GM18507 (cell line): ENCODE measurements at places on chromosomes 12 and 14.

- DNase-seq: no peak
Observed at GRCh38 chr14:79656056-79656455, 555.2 kb downstream of the DIO2 start.

DNA sequence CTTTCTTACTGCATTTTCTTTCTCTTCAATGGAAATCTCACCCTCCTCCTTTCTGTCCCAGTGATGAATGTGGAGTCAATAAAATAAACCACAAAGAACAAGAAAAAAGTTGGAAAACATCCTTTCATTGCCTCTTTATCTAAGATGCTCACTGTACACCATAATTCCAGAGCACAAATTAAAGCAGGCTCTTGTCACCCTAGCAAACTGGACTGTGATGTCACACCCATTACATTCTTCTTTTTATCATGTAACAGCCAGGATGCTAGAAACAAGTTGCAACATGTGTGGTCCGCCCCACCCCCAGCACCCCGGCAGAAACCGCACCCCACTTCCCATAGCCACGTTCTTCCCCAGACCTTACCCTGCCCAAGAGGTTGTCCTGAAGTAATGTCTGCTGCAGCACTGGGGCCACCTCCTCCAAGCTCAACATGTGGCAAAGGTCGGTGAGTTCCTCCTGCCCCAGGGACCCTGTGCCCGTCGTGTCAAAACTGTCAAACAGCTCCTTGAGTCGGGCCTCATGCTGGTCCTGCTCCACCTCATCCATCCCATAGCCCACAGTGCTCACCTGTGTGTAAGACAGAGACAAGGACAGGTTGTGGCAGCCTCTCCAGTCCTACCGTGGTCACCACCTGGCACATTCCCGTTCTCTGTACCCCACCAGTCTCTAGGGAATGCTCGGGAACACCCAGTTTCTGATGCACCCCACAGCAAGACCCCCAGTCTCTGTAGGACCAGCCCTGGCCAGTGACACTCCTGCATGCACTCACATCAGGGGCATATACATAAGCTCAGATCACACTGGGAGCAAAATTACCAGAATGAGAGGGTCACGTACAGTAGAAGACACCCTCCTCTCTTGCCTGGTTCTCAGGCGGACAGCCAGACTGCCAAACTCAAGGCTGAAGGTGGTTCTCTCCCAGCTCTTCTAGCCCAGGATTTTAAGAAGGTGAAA, 9.2 kb downstream of the NIN start:
- DNase-seq: no peak

- DNase-seq: no peak
Observed at GRCh38 chr12:67241482-67241881, 27.7 kb upstream of the CAND1 start.

DNA sequence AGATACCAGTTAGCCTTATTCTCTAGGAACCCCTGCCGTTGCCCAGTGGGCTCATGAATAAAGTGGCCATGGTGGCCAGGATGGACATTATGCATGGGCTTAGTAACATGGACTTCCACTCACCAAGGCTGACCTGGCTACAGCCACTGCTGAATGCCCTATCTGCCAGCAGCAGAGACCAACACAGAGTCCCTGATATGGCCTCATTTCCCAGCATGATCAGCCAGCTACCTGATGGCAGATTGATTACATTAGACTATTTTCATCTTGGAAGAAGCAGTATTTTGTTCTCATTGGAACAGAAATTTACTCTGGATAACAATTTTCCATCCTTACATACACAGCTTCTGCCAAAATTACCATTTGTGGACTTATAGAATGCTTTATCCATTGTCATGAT, 16.2 kb upstream of the LPCAT3 start:
- no peak for DNase-seq

GRCh38 chr12:116222358-116222757, 55.1 kb downstream of the MED13L start:
- no peak for DNase-seq

DNA sequence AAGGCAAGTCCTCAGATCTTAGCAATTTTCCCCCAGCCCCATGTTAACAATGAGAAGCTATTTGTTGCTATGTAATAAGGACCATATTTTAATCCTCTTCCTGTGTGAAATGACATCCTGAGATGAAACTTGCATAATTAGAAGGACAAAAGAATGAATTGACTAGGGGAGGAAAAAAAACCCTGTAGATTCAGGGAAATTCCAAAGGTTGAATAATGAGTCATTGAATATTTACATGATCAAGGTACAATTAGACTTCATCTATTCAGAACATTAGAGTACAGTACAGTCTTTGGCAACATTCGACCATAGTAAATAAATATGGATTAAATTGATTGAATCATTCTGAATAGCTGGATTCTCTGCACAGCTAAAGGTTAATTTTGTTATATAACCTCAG, 9.4 kb downstream of the MYBPC1 start:
- no peak for DNase-seq

- DNase-seq: no peak
Observed at GRCh38 chr14:55535516-55536203, 44.3 kb upstream of the KTN1 start.

GRCh38 chr12:32896432-32897280, at the start of gene PKP2:
Gene PKP2 (minus strand): TSS chr12:32896777. CDS start chr12:32896731, 46 bp downstream.
- DNase-seq: no peak

DNA sequence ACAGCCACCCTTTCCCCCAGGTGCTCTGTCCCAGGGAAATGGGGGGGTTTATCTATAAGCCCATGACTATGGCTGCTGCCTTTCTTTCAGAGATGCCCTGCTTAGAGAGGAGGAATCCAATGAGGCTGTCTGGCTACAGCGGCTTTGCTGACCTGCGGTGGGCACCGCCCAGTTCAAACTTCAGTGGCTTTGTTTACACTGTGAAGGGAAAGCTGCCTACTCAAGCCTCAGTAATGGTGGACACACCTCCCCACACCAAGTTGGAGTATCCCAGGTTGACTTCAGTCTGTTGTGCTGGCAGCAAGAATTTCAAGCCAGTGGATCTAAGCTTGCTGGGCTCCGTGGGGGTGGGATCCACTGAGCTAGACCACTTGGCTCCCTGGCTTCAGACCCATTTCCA, 869.2 kb downstream of the SLC6A15 start:
- no peak for DNase-seq

- DNase-seq: no peak
Observed at GRCh38 chr12:27970401-27971120, 2.0 kb downstream of the PTHLH start.

GRCh38 chr14:74954232-74954946, 1.0 kb downstream of the PGF start:
- no peak for DNase-seq

DNA sequence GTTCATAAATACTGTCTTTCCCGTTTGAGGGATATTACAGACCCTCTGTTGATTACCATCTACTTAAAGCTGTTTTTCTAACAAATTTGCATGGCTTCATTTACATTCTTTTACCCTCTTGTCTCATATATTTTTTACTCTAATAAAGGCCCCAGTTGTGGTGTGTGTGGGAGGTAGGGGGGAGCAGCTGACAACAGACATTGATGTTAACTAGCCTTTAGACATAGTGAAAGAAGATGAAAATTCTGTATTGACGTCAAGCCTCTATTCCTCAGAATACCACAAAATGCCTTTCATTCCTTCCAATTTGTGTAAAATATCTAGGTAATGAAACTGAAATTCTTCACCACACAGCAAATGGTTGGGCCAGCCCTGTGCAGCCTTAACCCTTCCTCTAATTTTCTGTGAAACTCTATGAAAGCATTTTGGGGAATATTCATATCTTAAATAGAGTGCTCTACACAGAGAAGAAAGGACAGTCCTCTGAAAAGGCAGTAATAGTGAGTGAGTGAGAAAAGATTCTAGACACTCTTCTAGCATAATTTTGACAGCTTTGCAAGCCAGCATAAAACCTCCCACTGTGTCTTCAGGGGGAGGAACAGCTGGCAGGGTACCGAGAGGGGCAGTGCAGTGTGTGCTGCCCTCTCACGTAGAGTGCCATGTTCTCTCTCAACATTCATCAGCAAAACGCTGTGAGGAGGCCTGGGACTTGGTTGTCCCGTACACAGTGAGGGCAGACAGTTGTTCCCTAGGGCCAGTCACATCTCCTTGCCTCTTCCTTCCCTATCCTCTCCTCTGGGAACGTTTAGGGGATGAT, 20.1 kb upstream of the CERS5 start:
- DNase-seq: no peak

DNA sequence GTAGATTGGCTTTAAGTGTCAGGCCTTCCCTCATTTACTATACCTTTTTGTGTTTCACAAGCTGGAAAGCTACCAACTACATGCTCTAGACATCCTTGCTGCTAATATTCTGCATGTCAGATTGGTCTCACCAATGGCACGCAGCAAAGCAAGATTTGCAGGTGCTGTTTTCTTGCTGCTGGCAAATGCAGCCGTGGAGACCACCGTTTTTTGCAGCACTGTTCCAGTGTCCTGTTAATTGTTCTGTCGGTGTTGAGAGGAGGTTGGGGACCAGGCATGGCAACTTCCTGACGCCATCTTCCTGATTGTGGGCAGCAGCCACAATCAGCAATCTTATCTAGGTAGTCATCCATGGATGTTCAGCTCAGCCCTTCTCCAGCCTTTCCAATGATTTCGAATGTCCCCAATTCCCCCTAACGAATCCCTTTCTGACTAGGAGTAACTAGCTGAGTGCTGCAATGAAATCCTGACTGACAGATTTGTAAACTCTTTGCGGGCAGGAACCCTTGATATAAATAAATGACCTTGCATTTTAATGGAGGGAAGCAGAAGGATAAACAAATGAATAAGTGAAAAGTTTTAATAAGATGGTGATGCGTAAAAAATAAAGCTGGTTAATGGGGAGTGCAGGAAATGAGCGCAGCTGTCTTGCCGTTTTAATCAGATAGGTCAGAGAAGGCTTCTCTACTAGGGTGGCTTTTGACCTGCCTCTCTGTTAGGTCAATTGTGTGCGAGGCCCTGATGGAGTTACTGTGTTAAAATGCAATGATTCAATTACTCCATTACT, 574 bp upstream of the CRADD start:
- no peak for DNase-seq

DNA sequence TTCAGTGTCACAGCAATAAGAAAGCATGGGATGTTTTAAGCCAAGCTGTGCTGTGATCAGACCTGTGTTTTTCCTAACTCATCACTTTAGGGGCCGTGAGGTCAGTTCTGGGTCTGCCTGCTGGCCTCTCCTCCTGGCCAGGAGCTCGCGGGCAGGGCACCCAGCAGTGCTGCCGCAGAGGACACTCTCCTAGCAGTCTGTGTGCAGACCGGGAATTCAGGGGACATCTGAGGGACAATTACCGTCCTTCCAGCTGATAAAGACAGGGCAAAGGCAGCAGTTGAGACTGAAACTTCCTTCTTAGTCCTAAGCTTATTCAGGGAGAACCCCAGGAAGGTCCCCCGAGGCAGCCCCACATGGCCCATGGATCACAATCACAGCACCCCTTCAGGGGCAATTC, 89.6 kb downstream of the CHGA start:
- DNase-seq: no peak

DNA sequence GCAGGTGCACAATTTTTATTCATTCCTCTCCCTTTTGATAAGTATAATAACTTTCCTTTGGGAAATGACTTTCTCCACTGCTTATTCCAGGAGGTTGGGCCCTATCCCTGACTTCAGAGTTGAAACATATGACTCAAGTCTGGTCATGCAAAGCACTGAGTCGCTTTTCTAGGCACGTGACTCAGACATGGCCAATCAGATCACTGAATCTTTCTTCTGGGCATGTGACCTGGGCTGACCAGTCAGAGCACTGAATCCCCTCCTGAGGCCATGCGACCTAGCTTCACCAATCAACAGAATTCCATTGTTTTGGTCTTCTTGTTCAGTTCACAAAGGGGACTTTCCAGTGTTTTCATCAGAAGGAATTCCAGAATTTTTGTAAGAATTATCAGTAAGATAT, 377.1 kb upstream of the KITLG start:
- no peak for DNase-seq

DNA sequence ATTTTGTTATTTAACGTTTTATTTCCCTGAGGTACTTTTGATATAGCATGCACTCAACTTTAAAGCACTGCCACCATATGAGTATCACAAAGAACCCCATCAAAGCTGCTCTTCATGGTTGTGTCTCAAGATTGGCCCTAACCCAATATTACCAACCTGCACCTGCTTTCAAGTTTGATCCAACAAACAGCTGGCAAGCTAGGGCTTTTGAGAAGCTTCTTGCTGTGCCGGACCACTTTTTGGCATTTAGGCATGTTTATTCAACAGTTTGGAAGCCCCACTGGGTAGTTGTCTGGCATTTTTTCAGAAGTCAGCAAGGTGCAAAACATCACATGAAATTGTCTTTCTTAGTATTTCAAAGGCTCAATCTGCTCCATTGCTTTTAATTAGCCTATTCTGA, 137.2 kb upstream of the PLEKHA5 start:
- DNase-seq: no peak

- DNase-seq: no peak
Observed at GRCh38 chr12:69653703-69654102, 43.0 kb upstream of the LRRC10 start.

DNA sequence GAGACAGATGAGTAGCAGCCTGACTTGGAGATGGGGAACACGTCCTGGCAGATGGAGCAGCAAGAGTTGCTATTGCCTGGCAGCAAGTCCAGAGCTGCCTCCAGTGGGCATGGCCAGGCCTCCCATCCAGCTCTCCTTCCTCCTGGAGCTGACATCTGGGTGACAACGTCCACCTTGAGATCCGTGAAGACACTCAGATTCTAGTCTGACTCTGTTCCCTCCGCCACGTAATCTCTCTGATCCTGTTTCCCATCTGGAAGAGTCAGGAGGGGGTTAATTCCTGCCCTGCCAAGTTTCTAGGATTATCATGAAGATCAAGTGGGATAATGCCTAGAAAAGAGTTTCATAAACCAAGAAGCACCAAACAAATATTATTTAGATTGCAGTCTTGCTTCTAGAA, 65.3 kb upstream of the FAM181A start:
- DNase-seq: no peak

DNA sequence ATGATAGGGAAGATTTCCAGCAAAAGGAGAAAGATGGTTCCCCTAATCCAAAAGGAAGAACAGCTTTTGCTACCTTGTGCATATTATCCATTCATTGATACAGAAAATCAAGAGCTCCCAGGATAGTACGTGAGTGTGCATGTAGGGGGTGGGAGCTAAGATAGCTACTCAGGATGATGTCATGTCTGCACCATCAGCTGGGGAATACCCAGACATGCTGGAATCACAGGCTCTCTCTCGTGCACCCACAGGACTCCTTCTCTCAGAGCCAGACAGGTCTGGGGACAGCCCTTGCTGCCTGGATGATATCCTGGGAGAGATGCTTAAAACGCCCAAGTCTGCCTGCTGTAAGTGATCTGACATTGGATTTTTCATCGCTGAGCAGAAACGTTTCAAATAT, 38.9 kb downstream of the FOXN3 start:
- no peak for DNase-seq
